GOT3 (cell line): ENCODE measurements at places on chromosomes 6 and 20.

DNA sequence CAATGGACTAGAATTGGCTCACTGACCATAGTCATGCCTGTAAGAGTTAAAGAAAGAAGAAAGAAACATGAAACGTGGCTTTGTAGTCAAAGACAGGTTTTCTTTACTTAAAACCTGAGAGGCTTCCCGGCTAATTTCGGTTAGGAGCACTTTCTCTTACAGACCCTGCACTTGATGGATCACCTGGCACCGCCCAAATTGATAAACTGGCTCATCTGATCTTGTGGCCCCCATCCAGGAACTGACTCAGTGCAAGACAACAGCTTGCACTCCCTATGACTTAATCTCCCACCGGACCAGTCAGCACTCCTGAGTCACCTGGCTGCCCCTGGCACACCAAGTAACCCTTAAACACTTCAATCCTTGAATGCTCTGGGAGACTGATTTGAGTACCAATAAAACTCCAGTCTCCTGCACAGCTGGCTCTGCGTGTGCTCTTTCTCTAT, 12.3 kb downstream of the TMEM14B start:
- peak; percentile 28 for DNase-seq

GRCh38 chr6:75824160-75824559, 75.1 kb downstream of the MYO6 start:
- DNase-seq = no peak

- no peak for DNase-seq
Observed at GRCh38 chr6:31764198-31764597, 1.7 kb downstream of the SAPCD1 start.

GRCh38 chr6:155001482-155001881, 6.4 kb downstream of the TIAM2 start:
- DNase-seq = no peak

DNA sequence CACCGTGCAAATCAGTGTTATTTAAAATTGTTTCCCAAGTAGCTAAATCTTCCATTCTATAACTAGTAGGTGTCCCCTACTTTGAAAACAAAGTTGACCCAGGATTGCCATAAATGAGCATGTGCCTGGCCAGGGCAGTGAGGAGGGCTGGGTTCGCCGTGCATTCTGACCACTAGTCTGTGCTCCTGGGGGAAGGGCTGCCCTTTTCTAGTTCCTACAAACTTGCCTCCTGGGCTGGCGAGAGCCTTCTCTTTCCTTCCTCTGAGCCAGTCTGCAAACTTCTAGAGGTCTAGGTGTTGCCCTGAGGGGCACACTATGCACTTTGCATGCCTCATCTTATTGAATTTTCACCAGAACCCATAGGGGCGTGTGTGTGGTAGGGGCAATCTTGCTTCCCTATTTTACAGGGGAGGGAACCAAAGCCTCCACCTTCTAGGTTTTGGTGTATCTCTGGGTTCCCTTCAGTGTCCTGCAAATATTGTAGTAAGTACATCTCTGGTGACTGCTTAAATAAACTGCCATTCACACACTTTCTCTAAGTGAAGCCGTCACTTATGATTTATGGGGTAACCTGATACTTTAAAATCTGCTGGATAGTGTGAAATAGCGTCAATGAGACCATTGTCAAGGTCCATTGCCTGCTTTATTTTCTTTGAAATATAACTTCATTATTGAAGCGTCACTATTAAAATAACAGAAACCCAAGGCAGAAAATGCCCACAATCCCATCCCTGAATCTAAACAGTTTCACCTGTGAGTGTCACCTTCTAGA, 42.2 kb downstream of the CDH26 start:
- DNase-seq = no peak

- no peak for DNase-seq
Observed at GRCh38 chr6:142320366-142320765, 18.6 kb downstream of the ADGRG6 start.

DNA sequence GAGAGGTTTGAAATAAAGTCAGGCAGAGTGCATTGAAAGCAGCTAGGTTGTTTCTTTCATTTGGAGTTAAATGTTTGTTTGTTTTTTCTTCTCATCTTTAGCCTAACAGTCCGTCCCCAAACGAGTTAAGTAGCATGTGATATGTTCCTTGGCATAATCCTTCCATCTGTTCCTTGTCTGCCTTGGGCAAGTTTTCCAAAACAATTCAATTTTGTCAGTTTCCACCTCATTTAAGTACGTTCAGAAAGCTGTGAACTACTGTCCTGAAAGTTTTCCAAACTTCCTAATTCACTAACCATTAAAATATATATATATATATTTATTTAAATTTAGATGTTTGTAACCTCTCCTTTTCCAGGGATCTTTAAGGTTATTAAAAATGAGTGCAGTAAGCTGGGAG, 61.8 kb upstream of the HDAC2 start:
- DNase-seq = no peak

DNA sequence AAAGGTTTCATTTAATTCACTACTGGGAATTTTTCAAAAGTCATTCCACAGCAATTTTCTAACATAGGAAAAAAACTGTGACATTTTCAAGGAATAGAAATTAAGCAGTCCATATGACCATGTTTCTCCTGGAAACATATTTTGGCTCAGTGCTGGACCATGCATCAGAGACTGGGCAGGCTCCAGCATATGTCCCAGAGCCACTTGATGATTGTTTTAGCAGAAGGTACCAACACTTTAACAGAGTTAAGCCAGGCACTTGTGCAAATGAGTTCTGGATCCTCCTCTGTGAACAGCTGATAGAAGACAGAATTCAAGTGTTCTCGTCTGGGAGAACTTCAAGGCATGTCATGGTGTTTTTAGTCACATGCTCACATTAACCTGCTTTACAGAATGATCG, 516.3 kb downstream of the COL12A1 start:
- DNase-seq = no peak

DNA sequence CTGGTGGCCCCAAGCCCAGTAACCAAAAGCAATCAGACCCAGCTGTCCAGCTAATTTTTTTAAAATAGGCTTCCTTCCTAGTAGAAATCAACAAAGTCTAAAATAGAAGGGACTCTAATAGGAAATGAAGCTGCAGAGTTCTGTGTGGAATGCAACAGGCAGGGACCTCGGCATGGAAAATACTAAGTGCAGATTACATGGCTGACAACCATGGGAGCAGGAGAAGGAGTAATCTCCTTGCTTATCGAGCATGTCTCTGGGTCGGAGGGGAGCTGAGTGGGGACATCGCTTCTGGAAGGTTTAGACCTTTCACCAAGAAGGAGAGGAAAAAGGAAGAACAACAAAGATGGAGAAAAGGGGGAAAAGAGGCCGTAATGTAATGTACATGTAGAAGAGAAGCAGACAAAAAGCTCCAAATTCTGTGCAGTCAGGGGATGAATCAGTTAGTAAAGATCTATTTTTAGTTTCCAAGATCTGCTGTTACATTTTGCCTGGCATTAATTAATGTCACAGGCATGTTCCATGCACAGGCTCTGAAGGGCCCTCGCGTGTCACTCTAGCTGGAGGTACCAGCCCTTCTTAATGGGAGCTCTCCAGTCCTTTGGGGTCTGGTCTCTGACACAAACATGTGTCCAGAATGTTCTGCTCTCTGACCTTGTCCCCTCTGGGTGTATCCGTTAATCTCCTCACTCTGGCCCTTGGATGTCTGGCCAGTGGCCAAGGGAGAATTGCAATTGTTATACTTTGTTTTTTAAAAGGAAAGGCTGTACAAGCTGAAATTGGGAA, 16.6 kb upstream of the ZNF831 start:
- no peak for DNase-seq

DNA sequence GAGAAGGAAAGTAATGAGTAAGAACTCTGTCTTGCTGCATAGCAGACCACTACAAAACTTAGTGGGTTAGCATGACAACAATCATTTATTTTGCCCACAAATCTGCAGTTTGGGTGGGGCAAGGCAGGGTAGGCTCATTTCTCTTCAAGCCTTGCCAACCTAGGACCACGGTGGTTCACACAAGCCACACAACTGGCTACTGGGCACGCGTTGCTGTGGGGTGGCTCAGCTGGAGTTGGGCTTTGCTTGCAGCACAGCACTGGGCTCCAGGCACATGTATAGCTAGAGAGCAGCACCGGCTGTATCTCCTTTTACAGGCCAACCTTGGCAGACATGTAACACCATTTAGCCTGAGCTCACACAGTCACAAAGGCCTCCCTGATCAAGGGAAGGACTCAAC, 4.6 kb upstream of the NXT1 start:
- DNase-seq = no peak
